ENCODE measurements at places on chromosomes 13 and 19.

DNA sequence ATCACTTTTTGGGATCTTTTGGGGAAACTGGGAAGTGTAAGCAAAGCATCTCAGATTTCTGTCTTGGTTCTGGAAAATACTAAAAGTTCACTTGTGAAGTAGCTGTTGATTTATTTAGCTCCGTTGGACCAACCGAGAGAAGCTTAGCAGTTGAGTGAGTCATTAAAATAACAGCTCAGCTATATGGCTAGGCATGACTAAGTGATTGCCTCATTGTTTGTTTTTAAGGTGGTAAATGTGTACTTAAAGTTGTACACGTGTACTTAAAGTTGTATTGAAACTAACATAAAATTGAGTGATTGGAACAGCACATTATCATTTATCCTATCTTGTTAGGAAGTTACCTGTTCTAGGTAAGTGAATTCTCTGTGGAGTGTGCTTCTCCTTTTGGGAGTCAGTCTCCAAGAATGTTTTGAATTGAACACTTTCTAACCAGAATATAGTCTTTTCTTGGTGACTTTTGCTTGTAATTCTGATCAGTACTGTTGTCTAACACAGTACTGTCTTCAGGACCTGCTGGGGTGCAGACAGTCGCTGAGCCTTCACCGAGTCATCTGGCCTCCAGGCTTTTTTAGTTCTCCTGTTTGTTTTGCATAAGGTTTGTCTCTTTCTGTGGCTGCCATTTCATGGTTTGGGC lies 2.9 kb upstream of the DCUN1D2 start:
- DNase-seq = no peak

DNA sequence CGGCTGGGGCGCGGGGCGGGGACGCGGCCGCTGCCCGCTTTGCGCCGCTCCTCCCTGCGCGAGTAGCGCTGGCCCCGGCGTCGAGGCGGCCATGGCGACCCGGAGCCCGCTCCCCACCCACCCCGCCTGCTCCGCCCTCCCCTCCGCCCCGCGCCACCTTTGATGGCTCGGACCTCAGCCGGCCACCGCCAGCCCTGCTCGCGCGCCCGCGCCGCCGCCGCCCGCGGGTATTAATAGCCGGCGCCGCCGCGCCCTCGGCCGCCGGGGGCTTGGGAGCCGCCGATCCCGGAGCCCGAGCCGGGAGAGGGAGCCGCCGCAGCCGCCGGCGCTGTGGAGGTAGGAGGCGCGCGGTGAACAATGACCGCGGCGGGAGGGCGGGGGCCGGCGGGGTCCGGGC lies 261 bp downstream of the FARP1 start:
- peak; percentile 85 for DNase-seq

DNA sequence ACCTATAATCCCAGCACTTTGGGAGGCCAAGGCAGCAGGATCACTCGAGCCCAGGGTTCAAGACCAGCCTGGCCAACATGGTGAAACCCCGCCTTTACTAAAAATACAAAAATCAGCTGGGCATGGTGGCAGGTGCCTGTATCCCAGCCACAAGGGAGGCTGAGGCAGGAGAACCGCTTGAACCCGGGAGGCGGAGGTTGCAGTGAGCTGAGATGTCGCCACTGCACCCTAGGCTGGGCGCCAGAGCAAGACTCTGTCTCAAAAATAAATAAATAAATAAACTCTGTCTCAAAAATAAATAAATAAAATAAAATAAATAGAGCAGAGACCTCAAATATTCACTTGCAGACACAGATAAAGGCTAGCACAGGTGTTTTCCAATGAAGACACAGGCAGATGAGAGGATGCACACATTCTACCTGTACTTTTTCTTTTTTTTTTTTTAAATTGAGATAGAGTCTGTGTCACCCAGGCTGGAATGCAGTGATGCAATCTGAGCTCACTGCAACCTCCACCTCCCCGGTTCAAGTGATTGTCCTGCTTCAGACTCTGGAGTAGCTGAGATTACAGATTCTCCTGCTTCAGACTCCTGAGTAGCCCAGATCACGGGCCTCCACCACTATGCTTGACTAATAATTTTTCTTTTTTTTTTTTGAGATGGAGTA lies 2.7 kb upstream of the RPS16 start:
- no peak for DNase-seq

DNA sequence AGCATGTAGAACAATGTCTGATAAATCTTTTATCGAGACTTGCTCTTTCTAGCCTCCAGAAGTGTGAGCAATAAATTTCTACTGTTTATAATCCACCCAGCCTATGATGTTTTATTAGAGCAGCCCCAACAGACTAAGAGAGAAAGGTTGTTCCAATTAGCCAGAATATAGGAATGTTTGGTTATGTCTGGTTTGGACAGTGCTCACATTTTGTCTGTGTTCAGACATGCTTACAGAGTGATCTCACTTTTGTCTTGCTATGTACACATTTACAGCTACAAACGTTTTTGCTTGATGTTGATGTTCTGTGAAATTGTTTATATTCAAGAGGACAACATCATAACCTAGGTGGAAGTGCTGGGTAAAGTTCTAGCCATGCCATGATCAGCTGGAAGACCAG lies 18.0 kb upstream of the EVI5L start:
- no peak for DNase-seq

- DNase-seq = no peak
Observed at GRCh38 chr13:30346153-30346788, 38.9 kb upstream of the KATNAL1 start.

- DNase-seq = no peak
Observed at GRCh38 chr13:41842036-41842620, 118.8 kb downstream of the VWA8 start.
